Foreskin keratinocyte (primary cell): ENCODE measurements at places on chromosomes 11 and 22. TPM values are rescaled to one million over a fixed set of nuclear protein-coding genes. Genes with fewer than 3 reads are reported as not detected.

DNA sequence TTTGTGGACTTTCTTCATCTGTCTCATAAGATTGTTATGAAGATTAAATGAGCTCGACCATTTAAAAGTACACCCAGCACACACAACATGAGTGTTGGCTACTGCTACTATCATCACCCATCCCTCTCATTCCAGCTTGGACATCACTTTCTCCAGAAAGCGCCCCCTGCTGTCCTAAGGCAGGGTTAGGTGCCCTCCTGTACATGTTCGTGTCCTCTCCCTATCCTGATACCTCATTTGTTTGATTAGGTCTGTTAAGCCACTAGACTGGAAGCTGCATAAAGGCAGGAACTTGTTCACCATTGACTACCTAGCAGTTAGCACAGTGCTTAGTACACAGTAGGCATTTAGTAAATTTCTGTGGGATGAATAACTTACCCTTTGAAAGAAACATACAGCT lies 85.5 kb downstream of the ENTHD1 start:
- no peak for DNase-seq

Gene DUSP8
- 0.71 and 0.88 TPM in 2 replicates for total RNA-seq

- no peak for DNase-seq
Measured at GRCh38 chr22:38715176-38715764, 9.5 kb downstream of the GTPBP1 start.

- DNase-seq: no peak
Measured at GRCh38 chr11:27616711-27617110, 83.5 kb downstream of the BDNF start.

Gene ROBO4
- total RNA-seq: 1.5 and 6.4 TPM in 2 replicates

Gene MUC5AC
- total RNA-seq: not detected in 2 replicates

Gene C11orf71
- 1.2 and 1.3 TPM in 2 replicates for total RNA-seq

GRCh38 chr11:122333467-122333866 lies 217.5 kb upstream of the BLID start:
- DNase-seq: no peak

DNA sequence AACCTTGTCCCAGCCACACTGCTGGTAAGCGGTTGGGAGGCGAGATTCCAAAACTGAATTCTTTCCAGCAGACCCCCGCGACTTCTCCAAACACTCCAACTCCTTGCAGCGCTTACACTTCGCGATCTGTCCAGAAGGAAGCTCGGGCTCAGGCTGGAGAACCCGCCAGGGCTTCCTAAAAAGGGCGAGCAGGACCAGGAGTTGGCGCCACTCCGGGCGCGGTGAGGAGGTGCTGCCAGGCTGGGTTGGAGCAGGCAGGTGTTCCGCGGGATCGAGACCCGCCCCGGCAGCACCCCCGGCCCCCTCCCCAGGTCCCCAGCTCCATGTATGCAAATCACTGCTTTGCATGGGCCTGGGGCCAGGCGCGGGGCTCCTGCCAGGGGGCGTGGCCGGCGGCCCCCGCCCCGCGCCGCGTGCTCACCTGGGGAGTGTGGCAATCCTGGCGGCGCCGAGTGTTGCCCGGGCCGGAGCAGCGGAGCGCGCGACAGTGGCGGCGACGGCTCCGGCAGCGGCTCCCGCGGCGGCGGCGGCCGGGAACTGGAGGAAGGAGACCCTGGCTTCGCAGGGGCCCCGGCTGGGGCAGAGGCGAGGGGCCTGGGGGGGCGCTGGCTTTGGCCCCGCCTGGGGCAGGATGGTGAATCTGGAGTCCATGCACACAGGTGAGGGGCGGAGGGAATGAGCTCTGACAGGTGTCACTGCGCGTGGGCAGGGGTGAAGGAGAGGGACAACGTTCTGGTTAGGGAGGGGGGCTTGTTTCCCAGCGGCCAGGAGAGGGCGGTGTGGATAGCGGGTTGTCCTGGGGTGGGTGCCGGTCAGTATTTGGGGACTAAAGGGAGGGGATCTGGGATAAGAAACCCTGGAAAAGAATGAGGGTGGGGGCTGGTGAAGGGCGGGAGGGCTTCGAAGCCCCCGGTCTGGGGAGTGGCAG lies at the start of gene POU2F3:
Gene POU2F3 (plus strand): TSS at position 428 of the 928 bp plus-strand sequence. CDS start 204 bp downstream, at position 632.
- no peak for DNase-seq

DNA sequence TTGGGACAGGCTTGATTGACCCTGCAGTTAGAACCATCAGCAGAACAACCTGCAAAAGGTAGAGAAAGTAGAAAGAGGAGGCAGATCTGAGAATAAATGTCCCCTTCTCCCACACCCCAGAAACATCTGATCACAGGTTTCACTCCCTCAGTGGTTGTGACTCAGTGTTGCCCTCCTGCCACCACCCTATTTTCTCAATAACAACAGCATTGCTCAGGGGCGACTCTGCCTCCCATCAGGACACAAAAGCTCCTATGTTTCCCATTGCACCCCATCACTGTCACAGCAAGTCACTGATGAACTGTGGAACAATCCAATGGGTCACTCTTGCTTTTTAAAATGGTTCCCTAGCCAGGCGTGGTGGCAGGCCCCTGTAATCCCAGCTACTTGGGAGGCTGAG lies 110.2 kb downstream of the RASSF10 start:
- peak; percentile 61 for DNase-seq

DNA sequence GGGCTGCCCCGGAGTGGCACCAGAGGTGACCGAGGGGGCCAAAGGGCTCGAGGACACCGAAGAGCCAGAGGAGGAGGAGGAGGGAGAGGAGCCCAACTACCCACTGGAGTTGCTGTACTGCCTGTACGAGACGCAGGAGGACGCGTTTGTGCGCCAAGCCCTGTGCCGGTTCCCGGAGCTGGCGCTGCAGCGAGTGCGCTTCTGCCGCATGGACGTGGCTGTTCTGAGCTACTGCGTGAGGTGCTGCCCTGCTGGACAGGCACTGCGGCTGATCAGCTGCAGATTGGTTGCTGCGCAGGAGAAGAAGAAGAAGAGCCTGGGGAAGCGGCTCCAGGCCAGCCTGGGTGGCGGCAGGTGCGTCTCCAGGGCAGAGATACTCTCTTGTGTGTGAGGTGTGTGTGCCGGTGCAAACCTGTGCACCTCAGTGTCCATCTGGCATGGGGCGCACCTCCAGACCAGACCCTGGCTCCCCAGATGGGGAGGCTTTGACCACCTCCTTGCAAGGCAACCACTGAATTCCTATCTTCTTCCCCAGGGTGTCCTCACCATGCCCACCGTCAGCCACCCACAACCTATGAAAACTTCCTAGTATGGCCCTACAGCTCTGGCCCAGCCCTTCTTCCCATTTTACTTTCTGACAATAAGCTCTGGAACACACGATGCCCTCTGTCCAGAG lies 3.4 kb downstream of the NLRP6 start:
- no peak for DNase-seq

DNA sequence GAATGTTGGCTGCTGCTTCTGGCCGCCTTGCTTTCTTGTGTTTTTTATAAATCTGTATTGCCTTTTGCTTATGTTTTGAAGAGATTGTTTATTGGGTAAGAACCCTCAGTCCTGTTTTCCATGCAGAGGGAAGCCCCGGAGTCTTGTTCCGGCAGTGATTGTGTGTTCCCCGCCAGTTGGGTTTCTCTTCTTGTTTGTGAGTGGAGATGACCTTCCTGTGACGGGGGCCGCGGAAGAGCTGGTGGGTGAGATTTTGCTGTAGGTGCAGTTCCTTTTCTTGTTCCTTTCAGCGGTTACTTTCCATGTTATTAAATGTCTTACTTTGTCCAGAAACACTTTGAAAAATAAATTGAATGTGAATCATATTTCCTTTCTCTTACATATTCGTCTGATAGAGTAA lies 8.3 kb downstream of the TBC1D22A start:
- DNase-seq: no peak

DNA sequence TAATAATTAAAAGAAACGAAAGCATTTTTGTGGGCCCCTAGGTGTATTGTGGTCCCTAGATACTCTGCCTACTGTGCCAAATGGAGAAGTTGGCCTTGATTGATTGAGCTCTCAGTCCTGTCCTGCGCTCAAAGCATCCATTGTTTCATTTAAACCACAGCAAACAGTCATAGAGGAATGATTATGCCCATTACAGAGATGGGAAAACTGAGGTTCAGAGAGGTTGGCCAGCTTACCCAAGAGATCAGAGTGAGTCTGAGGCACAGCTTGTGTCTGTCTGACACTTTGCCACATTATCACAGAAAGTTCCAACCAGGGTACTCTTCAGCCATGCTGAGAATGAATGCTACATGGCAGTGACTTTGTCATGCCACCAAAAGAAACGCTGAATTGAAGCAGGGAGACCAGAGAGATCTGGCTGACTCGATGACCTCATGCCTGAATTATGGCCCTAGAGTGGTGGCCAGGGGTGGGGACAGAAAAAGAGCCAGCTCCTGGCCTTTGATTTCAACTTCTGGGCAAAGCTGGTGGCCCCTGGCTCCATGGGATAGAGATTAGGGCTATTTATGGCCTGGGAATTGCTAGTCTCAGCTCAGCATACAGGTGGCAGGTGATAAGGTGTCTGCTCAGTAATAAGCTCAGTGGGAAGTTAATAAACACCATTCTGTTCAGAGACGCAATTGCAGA lies 180.5 kb downstream of the MIAT start:
- DNase-seq: no peak

GRCh38 chr11:77147668-77148321 lies 19.7 kb downstream of the MYO7A start:
- DNase-seq: no peak

Gene TMEM109
- 61.9 and 67.3 TPM in 2 replicates for total RNA-seq

Gene MMP11
- 0.25 and 0.58 TPM in 2 replicates for total RNA-seq

Gene CKAP5
- 89.5 and 110 TPM in 2 replicates for total RNA-seq

Gene GAL
- total RNA-seq: 1.3 and 1.6 TPM in 2 replicates

GRCh38 chr22:46289244-46289891 lies 7.3 kb upstream of the GTSE1 start:
- DNase-seq: no peak

DNA sequence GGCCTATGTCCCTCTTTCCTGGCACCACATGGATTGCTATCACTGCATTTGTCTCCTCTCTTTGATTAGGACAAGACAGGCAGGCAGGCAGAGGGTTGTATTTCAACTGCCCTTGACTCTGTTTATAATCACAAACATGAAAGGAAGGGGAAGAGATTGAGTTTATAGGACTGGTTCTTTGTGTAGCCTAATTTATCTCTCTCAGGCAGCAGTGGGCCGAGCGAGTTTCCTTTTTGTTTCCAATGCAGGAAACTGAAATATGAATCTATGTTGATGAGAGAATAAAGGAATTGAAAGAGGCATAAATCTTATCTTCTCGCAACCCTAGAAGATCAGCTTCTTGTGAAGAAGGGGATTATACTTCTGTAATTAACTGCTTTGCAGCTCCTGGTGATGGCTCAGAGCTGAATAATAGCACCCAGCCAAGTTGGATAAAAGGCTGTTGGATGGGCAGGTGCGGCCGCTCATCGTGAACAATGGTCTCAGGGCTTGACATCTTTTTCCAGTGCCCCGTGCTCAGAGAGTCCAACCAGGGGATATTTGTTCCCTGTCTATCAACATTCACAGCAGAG lies 80.6 kb upstream of the SYT13 start:
- no peak for DNase-seq

DNA sequence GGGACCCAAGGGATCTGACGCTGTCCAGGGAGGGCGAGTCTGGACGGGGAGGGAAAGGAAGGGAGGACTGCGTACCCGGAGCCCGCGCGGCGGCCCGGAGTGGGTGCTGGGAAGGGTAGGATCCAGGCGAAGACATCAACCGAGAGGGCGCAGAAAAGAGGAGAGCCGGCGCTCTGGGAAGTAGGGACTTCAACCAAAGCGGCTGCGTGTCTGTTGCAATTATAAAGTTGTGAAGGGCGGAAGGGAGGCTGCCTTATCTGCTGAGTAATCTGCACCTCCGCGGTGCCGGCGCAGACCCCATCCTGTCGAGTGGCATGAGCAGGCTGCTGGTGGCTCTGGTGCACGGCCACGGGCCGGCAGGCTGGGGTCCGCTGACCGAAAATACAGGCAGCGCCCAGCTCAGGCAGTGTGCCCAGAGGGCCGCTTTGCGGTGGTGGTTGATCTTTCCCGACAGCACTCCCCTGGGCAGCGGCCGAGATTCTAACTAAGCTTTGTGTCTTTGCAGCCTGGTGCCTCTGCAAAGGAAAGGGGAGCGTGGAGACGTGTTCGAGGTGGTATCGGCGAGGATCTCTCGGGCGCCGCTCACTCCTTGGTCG lies 978 bp downstream of the C11orf87 start:
- DNase-seq: no peak
